Fibroblast of lung (primary cell): ENCODE measurements at places on chromosomes 2 and 18. TPM values are rescaled to one million over a fixed set of nuclear protein-coding genes. Genes with fewer than 3 reads are reported as not detected.

DNA sequence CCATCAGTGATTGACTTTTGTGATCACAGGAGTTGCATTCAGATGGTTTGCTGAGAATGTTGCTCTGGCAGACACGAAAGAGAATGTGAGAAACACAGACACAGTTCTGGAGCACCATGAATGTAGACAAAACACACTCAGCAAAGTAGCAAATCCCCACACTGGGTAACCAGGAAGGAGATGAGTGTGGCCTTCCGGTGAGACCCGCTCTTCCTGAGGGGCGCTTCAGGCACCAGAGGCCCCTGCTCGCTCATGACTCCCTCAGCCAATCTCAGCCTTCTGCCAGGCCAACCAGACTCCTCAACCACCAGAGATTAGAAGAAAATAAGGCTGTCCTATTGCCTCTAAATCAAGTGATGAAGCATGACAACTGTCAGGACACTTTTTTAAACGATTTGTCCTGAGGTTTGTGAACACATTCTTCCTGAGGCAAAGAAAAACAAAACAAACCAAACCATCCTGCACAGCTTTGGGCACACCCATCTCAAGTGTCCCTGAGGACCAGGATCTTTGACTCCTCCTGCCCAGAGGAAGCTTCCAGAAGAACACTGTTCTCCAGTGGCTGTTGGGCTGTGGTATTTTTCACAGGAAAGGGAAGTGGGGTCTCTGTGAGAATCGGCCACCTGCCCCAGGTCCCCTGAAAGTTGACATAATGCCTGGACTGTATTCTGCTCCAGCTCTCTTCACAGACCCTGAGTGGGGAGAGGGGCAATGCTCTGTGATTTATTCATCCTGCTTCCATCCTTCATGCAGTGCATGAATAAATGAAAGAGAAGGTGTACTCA is 152.8 kb downstream of the BCL11A start:
- H3K27ac ChIP-seq, result no peak overlapping the region
- no peak overlapping the region for H3K4me3 ChIP-seq
- H3K27me3 ChIP-seq, result no peaks in the 10 kb centered on the region
- H3K4me1 ChIP-seq, result no peaks in the 10 kb centered on the region

- no peaks in the 10 kb centered on the region for H3K36me3 ChIP-seq
- no peak overlapping the region for H3K27ac ChIP-seq
- H3K4me1 ChIP-seq, result no peaks in the 10 kb centered on the region
Measured at GRCh38 chr18:22778996-22779395, 154.1 kb upstream of the RBBP8 start.

- DNase-seq, result no peak
- H3K4me1 ChIP-seq, result peaks cover 3% of the 10 kb centered on the region
- H3K36me3 ChIP-seq, result no peaks in the 10 kb centered on the region
- H3K27ac ChIP-seq, result no peak overlapping the region
- no peaks in the 10 kb centered on the region for H3K27me3 ChIP-seq
Measured at GRCh38 chr2:18557121-18557520, 3.3 kb downstream of the RDH14 start.

DNA sequence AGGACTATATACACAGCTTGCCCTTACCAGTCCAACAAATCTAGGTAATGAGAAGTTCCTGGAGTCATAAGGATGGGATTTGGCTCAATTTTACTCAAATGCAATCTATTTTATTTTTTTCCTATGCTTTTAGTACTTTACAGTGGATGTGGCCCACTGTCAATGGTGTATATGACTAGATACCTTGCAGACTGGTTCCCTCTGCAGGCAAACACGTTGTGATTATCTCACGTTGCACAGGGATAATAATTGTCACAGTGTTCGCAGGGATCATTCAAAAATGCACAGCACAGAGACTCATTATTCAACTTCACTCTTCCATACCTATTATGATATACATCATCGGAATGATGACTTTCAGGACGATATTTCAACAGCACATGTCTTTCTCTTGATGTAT is 359.7 kb downstream of the MBD2 start:
- no peaks in the 10 kb centered on the region for H3K4me1 ChIP-seq
- no peak for DNase-seq
- H3K27me3 ChIP-seq, result no peaks in the 10 kb centered on the region

CEP68 gene
- 10.5 and 12.7 TPM in 2 replicates for total RNA-seq

RGPD4 gene
- under 0.01 TPM in 1 of 2 replicates, not detected in the other for total RNA-seq

IL36B gene
- total RNA-seq, result not detected in 2 replicates
